Esophagus squamous epithelium (tissue), 5 donors: ENCODE measurements at places on chromosomes 1 and 21.

DNA sequence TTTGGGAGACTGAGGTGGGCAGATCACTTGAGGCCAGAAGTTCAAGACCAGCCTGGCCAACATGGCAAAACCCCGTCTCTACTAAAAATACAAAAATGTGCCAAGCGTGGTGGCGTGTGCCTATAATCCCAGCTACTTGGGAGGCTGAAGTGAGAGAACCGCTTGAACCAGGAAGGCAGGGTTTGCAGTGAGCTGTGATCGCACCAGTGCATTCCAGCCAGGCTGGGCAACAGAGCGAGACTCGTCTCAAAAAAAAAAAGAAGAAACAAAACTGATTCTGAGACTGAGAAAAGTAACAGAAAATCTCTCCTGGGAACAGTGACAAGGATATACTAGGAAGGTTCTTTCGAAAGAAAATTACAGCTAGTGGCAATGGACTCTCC, 20.9 kb downstream of the USP48 start:
- no peak for DNase-seq

DNA sequence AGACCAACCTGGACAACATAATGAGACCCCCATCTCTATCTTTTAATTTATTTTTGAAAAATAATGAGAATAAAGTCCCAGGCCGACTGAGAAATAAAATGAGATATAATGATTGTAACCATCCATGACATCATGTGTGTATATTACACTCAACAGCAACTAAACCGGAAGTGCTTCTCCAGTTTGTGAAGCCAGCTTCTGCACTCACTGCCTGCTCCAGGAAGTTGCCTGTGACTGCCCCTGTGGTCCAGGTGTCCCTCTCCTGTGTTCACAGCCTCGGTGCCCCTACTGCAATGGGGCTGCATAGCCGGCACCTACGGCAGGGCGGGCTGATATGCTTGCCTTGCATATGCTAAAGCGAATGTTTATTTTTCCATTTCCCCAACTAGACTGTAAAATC, 68.3 kb downstream of the SSBP3 start:
- DNase-seq = no peak

DNA sequence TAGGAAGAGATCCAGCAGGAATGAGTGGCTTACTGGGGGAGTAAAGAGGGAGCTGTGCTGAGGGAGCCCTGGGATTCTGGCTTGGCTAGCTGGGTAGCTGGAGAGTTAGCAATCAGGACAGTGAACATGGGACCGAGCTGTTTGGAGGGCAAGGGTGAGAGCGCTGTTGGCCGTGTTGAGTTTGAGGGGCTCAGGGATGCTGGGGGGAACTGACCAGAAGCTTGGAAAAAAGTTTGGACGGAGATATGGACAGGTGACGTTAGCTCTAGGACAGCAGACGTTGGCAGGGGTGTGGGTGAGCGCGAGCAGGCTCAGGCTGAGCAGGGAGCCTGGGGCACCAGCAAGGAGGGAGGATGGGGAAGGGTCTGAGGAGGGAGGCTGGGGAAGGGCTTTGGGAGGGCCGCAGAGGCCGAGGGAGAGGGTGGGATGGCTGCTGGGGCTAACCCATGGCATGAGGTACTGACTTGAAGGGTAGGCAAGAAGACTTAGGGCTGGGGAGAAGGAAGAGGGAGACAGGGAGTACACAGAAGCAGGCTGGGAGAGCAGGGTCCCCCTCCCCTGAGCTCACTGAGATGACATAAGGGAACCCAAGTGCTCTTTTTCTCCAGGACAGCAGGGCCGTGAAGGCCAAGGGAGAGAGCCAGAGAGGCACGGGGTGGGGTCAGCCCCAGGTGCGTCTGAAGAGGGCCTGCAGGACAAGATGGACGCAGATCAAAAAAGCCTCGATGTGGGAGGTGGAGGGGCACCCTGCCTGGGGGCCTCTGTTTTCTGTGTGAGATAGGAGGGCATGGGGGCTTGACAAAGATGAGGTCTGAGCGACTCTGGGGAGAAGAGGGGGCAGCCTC, 8.2 kb downstream of the SH2D2A start:
- DNase-seq = no peak

- DNase-seq = no peak
Measured at GRCh38 chr1:43930168-43930948, 3.2 kb upstream of the ARTN start.
